Lung (tissue), 17 donors: ENCODE measurements at places on chromosomes 6 and 20.

DNA sequence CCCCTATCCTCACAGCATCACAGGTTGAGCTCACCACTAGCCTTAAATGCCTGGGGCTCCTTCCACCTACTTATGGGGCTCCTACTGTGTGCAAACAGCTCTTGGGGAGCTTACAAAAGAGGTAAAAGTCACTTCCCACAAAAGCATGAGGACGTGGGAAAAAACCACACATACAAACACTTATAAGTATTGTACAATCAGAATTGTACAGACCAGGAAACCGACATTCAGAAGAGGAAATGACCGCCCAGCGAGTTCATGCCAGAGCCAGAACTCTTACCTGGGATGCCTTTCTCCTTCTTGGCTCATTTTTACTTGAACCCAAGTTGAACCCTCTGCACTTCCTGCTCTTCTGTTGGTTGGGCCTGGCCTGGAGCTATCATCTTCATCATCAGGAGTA is 6.3 kb upstream of the PPP1R16B start:
- H3K4me1 ChIP-seq = no peaks in the 10 kb centered on the region
- H3K36me3 ChIP-seq = no peaks in the 10 kb centered on the region
- no peak for DNase-seq
- H3K27me3 ChIP-seq = no peaks in the 10 kb centered on the region
- peak overlapping the region; percentile 17 for H3K27ac ChIP-seq

GRCh38 chr6:57147955-57148858 is 23.9 kb upstream of the BAG2 start:
- H3K4me3 ChIP-seq = no peak overlapping the region
- H3K27ac ChIP-seq = no peak overlapping the region
- H3K27me3 ChIP-seq = no peaks in the 10 kb centered on the region

DNA sequence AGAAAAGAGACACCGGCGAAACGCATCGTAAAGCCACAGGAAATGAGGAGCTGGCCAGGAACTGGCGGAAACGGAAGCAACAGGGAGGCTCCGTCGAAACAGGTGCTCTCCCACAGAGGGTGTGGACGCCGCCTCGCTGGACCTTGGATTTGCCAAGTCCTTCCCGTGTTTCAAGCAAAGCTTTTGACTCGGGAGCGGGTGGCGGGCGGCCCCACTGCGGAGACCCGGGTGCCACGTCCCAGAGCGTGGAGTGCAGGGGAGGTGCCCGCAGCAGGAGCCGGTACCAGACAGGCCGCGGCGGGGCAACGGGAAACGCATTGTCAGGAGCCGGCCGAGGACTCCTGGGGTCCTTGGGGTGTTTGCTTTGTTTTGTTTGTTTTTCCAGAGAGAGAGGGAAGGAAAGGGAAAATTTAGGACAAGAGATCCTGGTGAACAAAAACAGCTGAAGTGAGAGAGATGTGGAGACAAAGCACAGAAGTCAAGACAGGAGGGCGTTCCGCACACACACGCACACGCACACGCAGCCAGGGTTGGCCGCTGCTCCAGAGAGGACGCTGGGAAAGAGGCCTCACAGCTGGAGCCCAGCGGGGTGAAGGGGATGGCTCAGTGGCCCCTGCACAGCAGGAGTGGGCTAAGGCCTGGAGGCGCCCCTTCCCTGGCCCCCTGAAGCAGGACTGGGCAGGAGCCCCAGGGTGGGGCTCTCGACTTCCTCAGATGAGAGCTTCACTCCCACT is 50.9 kb upstream of the CHRNA4 start:
- peaks cover 22% of the 10 kb centered on the region for H3K4me1 ChIP-seq
- no peak overlapping the region for H3K27ac ChIP-seq
- H3K27me3 ChIP-seq = peaks cover 8% of the 10 kb centered on the region
- DNase-seq = peak; percentile 45
- H3K36me3 ChIP-seq = no peaks in the 10 kb centered on the region

DNA sequence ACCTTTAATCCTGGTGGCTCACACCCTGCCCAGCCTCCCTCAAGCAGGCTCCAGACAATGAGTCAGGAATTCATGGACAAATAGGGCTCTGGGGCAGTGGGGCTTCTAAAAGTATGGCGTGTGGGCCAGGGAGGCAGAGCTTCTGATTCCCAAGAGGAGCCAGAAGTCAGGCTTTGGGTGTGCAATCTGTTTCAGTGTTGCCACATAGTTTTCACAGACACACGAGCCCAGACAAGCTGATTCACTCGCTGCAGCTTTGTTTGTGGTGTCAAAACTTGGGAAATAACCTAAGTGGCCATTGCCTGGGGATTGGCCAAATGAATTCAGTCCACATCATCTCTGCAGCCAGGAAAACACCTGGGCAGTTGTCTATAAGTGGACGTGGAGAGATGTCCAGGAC is 9.2 kb downstream of the PEDS1 start:
- H3K36me3 ChIP-seq = peaks cover 19% of the 10 kb centered on the region
- DNase-seq = no peak
- no peak overlapping the region for H3K4me3 ChIP-seq
- no peaks in the 10 kb centered on the region for H3K27me3 ChIP-seq

GRCh38 chr6:123589317-123589716 is 47.4 kb downstream of the TRDN start:
- no peaks in the 10 kb centered on the region for H3K27me3 ChIP-seq
- no peaks in the 10 kb centered on the region for H3K36me3 ChIP-seq
- no peak overlapping the region for H3K27ac ChIP-seq
- H3K4me1 ChIP-seq = no peaks in the 10 kb centered on the region

- no peaks in the 10 kb centered on the region for H3K4me1 ChIP-seq
- H3K36me3 ChIP-seq = no peaks in the 10 kb centered on the region
- DNase-seq = no peak
- no peak overlapping the region for H3K4me3 ChIP-seq
These were observed 67.4 kb downstream of the UST start for GRCh38 chr6:148814082-148814790.

DNA sequence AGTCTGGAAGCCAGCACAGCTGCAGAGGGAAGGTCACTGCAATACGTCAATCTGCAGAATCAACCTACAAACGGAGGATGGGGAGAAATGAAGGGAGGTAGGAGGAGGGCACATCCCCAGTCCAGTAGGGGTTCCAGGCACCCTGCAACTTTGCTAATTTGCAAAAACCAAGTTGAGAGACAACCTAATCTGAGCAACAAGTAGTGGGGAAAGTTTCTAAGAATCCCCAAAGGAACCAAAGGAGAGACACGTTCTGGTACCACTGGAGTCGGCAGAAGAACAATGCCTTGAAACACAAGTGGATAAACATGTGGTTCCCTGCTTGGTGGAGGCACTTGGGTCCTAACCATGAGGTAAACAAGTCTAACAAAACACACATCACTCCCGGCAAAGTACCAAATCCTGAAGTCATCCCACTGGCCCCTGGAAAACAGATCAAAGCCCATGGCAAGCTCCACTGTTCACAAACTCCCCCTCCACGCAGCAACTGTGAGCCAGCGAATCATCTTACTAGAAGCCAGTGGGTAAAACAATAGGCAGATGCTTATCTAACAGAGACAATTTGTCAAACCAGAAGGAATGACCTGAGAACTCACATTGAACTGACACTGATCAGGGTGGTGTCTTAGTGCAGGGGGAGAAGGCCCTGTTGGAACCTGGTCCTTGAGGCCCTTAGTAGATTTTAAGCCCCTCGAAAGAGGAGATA is 4.7 kb downstream of the MRPS18A start:
- peaks cover 10% of the 10 kb centered on the region for H3K4me1 ChIP-seq
- no peak overlapping the region for H3K27ac ChIP-seq
- DNase-seq = no peak
- no peaks in the 10 kb centered on the region for H3K27me3 ChIP-seq
- peaks cover 10% of the 10 kb centered on the region for H3K36me3 ChIP-seq
- no peak overlapping the region for H3K4me3 ChIP-seq

- no peak overlapping the region for H3K27ac ChIP-seq
- no peak for DNase-seq
- no peaks in the 10 kb centered on the region for H3K36me3 ChIP-seq
- H3K27me3 ChIP-seq = no peaks in the 10 kb centered on the region
- H3K4me3 ChIP-seq = no peak overlapping the region
- H3K4me1 ChIP-seq = no peaks in the 10 kb centered on the region
These were observed 783.2 kb downstream of the DHX35 start for GRCh38 chr20:39745380-39745779.

DNA sequence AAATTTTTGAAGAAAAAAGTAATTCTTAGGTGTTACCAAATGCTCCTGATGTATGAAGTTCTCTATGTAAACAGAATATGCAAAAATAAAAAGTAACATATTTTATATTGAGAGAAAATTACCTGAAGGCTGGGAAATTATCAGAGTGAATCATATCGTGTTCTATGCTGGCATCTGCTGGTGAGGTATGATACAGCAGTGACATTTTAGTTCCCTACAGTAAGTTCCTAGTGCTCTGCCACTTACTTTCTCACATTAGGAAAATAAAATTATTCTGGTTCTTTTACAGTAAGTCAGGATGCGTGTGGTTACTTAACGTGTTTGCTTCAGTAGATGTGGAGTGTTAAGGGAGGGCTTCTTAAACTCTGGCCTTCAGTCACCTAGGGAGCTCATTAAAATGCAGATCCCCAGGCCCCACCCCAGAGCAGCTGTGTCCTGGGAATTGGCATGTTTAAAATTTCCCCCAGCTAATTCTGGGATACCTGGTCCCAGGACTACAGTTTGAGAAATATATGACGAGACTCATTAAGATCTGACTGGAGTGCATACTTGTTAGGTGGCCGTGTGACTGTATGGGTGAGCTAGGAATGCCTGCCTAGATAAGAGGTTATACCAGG is 3.2 kb downstream of the ACTR5 start:
- H3K27ac ChIP-seq = no peak overlapping the region
- no peak overlapping the region for H3K4me3 ChIP-seq
- no peaks in the 10 kb centered on the region for H3K27me3 ChIP-seq

GRCh38 chr20:1377984-1378734 is 14.7 kb downstream of the FKBP1A start:
- H3K4me1 ChIP-seq = peaks cover 54% of the 10 kb centered on the region
- peak overlapping the region; percentile 58 for H3K27ac ChIP-seq
- no peaks in the 10 kb centered on the region for H3K27me3 ChIP-seq
- H3K36me3 ChIP-seq = peaks cover 8% of the 10 kb centered on the region
- H3K4me3 ChIP-seq = no peak overlapping the region
- DNase-seq = no peak

DNA sequence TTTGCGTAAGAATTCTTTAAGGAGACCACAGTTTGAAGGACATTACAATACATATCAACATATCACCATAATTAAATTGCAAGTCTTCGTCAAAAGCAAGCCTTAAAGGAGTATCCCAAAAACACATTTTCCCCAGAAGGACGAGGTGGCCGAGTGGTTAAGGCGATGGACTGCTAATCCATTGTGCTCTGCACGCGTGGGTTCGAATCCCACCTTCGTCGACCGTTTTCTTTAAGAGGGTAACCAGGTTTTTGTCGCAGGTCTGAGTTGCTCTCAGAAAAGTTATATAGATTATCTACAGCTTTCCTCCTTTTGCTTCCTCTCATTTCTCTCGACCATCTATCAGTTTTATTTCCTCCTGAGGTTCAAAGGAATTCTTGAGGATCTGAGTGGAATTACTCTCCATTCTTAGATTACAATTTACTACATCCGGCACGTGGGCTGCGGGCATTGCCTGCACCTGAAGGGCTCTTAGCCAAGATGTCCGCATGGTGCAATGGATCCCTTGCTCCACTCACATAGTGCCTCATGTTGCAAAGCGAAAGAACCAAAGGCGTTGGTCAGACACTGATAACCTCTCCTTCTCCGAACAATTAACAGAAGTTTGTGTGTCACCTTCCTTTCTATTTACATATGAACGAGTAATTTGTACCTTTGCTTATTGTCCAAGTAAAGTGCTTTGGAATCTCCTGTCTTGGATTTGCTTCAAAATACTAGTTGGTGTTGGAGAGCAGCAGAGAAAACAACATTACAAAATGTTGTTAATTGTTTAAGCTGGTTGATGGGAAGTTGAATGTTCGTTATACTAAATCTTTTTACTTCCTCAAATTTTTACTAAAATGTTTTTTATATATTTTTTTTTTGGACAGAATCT is 14.0 kb downstream of the POM121L2 start:
- H3K4me3 ChIP-seq = no peak overlapping the region
- no peak overlapping the region for H3K27ac ChIP-seq
- H3K36me3 ChIP-seq = no peaks in the 10 kb centered on the region
- no peak for DNase-seq
- H3K27me3 ChIP-seq = peaks cover 91% of the 10 kb centered on the region

DNA sequence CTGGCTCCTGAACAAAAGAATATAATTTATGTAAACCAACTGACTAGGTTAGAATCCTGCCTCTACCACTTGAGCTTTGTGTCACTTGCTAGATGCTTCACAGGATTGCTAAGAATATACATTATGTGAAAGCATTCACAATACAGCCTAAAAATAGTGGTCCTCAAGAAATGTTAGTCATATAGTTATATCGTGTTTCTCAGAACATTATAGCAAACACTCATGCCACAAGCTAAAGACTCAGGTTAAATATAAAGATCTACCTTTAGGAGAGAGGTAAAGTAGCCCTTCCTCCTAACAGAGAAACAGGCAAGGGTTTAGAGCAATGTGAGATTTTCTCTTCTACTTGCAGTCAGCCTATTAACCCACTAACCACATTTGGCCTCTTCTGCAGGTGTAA is 17.8 kb upstream of the ALDH8A1 start:
- no peak for DNase-seq
- no peak overlapping the region for H3K27ac ChIP-seq
- H3K4me1 ChIP-seq = no peaks in the 10 kb centered on the region
- H3K4me3 ChIP-seq = no peak overlapping the region
- H3K36me3 ChIP-seq = peaks cover 9% of the 10 kb centered on the region
- no peaks in the 10 kb centered on the region for H3K27me3 ChIP-seq

GRCh38 chr20:62179162-62179504 is 3.7 kb upstream of the MTG2 start:
- H3K4me1 ChIP-seq = no peaks in the 10 kb centered on the region
- H3K27ac ChIP-seq = no peak overlapping the region
- no peaks in the 10 kb centered on the region for H3K27me3 ChIP-seq
- peaks cover 4% of the 10 kb centered on the region for H3K36me3 ChIP-seq

- H3K4me3 ChIP-seq = no peak overlapping the region
- DNase-seq = no peak
- no peaks in the 10 kb centered on the region for H3K27me3 ChIP-seq
- H3K27ac ChIP-seq = no peak overlapping the region
These were observed 10.7 kb upstream of the SLC17A4 start for GRCh38 chr6:25743868-25744267.

GRCh38 chr6:149273318-149273717 is 44.2 kb upstream of the TAB2 start:
- peak overlapping the region; percentile 4 for H3K27ac ChIP-seq
- no peaks in the 10 kb centered on the region for H3K27me3 ChIP-seq
- H3K4me1 ChIP-seq = no peaks in the 10 kb centered on the region
- DNase-seq = no peak
- H3K4me3 ChIP-seq = no peak overlapping the region

GRCh38 chr6:159066483-159066882 is 21.7 kb upstream of the TAGAP start:
- H3K27ac ChIP-seq = no peak overlapping the region
- H3K4me1 ChIP-seq = no peaks in the 10 kb centered on the region
- H3K27me3 ChIP-seq = peaks cover 5% of the 10 kb centered on the region
- H3K4me3 ChIP-seq = no peak overlapping the region
- DNase-seq = no peak
- H3K36me3 ChIP-seq = no peaks in the 10 kb centered on the region

- H3K27me3 ChIP-seq = no peaks in the 10 kb centered on the region
- H3K4me3 ChIP-seq = no peak within 1 kb of the TSS
- no peaks in the 10 kb centered on the region for H3K36me3 ChIP-seq
- no peak within 1 kb of the TSS for H3K27ac ChIP-seq
- DNase-seq = peak; percentile 59
- no peaks in the 10 kb centered on the region for H3K4me1 ChIP-seq
These were observed at the start of gene TCP11 for GRCh38 chr6:35141007-35141655. TSS of gene TCP11 (minus strand) at chr6:35141339. CDS start at chr6:35140870, 469 bp downstream.
